Fibroblast of the aortic adventitia (primary cell): ENCODE measurements at places on chromosomes 3 and 15. TPM values are rescaled to one million over a fixed set of nuclear protein-coding genes. Genes with fewer than 3 reads are reported as not detected.

The HEG1 gene
- 198 and 256 TPM in 2 replicates for total RNA-seq

The TIMP4 gene
- total RNA-seq, result 4.3 and 12.3 TPM in 2 replicates

The SKOR1 gene
- 0.08 and 0.09 TPM in 2 replicates for total RNA-seq

The VPS39 gene
- 61.8 and 174 TPM in 2 replicates for total RNA-seq

The TTC14 gene
- 43.5 and 105 TPM in 2 replicates for total RNA-seq

The CADPS gene
- 0.57 and 3.7 TPM in 2 replicates for total RNA-seq

The ROPN1 gene
- not detected in 2 replicates for total RNA-seq
